ENCODE measurements at places on chromosomes 7 and 10.

DNA sequence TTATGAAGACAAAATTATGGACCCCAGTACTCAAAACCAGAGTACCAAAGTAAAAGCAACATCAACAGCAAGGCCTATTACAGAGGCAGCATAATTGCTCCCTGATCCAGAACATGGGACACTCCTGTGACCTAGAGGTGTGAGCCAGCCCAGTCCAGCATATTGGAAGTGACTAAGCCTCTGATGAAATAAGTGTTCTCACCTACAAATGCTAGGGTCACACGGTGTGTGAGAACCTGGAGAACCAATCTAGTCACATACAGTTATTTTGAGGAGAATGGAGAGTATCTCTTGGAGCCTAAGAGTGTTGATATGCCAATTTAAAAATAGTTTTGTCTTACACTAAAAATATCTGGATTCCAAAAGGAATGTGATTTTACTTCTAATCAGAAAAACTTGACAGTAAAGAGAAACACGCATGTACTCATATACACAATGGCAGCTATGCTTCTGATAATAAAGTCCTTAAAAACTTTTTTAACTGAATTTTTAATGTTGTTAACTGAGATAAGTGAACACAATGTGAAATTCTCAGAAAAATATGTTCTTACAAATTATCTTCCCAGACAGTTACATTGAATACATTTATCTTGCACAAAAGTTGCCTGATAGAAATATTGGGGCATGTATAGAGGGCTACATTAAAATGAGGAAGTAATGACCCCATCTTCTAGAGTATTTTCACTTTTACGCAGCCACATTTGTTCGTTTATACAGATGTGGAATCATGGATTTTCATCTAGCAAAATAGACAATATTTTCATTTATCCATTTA is 56.8 kb upstream of the CD36 start:
- DNase-seq, result peak; percentile 25

DNA sequence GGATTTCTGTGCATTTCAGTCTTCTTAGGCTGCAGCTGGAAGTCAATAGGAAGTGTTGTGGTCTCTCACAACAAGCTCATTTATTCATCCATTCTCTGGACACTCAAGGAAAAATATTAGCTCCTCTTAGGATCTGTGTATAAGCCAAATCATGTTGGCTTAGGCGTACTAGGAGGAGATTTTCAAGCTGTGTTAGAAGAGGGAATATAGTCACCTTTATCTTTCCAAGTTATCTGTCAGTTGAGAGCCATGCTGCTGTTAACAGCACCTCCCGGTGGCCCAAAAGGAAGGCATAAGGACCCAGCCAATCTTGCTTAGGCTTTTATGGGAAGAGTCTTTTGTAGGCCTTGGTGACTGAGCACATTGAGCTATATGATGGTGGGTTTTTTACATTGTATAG is 220.0 kb downstream of the LRMDA start:
- DNase-seq, result no peak

DNA sequence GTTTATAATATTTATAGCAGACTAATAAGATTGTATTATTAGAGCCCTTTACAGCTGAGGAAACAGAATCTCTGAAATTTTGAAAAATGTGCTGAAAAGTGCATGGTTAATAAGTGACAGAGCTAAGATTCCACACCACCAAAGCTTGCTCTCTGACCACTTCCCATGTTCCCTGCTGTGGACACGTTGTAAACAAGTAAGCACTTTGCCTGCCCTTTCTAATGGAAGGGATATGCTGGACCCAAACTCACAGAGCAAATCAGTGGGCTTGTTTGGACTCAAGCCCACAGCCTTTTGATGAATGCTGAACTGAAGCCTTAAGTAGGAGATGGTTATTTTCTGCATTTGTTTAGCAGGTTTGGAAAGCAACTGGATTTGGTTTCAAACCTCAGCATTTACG is 214.0 kb upstream of the TMEM72 start:
- DNase-seq, result no peak

- no peak for DNase-seq
Measured at GRCh38 chr10:29541422-29542210, 93.2 kb downstream of the SVIL start.

DNA sequence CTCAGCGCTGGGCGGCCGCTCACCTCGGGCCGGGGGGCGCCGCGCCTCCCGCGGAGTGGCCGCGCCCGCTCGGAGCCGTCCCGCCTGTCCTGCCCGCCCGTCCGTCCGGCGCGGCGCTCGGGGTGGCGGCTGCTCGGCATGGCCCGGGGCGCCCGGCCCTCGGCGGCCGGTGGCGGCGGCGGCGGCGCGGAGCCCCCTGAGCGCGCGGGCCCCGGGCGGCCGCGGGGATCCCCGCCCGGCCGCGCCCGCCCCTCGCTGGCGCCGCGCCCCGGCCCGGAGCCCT is 338 bp downstream of the SDK1 start:
- DNase-seq, result no peak

GRCh38 chr10:117670116-117670904 is 127.8 kb downstream of the EMX2 start:
- no peak for DNase-seq

DNA sequence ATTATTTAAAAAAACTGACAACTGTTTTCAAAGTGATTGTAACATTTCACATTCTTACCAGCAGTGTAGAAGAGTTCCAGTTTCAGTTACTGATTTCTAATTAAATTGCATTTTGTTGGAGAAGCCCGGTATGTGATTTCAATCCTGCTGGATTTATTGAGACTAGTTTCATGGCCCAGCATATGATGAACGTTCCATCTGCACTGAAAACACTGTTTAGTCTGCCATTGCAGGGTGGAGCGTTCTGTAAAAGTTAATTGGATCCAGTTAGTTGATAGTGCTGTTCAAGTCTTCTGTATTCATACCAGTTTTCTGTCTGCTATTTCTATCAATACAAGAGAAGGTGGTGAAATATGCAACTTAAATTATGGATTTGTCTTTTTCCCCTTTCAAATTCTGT is 37.3 kb upstream of the CCNY start:
- no peak for DNase-seq

DNA sequence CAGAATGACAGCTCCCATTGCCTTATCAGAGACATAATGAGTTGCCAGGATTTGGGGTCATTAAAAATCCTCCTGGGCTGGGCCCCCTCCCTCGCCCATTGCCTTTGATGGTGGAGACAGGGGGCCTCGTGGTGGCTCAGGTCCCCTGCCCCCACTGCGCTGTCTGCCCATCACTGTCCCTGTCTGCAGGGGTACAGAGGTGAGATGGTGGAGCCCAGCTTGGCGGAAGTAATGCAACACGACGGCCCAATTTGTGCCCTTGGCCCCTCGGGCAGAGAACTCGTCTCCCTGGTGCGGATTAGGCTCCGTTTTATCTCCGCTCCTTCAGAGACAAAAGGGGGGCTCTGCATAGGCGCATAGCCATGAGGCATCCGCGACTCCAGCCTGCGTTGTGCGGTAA is 152.4 kb upstream of the UNC5B start:
- DNase-seq, result no peak

GRCh38 chr7:159034394-159034793 is 110.3 kb downstream of the VIPR2 start:
- DNase-seq, result no peak

GRCh38 chr7:138001529-138002095 is at the start of gene CREB3L2:
Gene CREB3L2, minus strand, starts transcription at chr7:138002086. Its CDS starts 381 bp downstream, at chr7:138001705.
- no peak for DNase-seq

- no peak for DNase-seq
Measured at GRCh38 chr10:24384954-24385353, 176.0 kb downstream of the KIAA1217 start.

DNA sequence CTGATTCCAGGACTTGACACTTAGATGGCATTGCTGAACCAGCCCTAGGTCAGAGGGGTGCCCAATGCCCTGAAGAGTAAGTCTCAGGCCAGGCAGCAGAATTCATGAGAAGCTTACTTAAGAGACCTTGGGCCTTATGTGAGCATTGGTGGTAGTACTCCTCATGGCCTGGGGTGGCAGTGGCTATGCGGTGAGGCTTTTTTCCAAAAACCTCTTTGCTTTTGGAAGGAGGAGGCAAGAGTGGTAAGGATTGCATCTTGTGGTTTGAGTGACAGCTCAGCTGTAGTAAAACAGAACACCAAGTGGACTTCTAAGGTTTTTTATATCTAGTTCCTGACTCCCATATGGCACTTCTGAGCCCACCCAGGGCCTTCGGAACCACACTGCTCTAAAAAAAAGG is 459.0 kb upstream of the STEAP1 start:
- DNase-seq, result no peak

DNA sequence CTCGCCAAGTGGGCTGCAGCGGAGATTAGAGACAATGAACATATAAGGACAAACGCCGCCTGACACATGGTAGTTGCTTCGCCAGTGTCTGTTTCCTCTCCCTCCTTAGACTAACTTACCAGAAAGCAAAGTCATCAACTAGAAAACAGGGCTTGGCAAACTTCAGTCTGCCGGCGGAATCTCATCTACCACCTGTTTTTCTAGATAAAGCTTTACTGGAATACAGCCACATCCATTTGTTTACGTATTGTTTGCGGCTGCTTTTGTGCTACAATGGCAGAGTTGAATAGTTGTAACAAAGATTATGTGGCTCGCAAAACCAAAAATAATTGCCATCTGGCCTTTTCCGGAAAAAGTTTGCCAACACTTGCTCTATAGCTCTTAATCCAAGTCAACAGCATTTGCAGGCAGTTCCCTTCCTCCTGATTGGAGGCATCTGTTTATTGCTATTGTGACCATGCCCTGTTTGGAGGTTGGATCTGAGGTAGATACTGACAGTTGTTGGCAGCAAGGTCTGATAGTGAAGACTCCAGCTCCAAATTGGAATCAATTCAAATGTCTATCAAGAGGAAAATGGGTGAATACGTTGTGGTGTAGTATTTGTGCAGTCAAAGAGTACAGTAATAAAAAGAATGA is 260.6 kb downstream of the POU6F2 start:
- no peak for DNase-seq

GRCh38 chr10:81873231-81873931 is 1.6 kb upstream of the NRG3 start:
- no peak for DNase-seq

DNA sequence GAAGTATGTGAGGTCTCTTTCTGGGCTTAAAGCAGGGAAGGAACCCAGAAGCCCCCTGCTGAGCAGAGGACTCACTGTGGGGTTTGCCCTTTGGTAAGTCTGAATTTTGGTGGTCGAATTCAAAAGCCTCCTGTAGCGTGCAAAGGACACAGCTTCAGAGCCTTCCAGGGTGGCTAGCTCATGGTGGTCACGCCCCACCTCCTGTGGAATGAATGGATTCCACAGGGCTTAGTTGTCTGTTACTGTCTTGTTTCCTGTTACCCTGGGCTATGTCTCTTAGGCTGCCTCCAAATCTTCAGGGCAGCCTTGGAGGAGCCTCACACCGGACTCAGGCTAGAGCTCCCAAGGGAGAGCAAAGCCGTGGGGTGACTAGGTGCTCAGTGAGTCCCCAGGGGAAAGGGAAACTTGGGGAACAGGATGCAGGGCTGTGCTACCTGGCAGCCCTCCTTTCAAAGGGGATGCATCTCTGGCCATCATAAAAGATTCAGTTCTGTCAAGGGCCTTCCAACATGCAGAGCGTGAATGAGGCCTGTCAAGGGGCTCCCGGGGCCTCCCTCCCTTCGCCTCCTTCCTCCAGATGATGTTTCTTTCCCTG is 211.7 kb downstream of the CCSER2 start:
- peak; percentile 45 for DNase-seq

- DNase-seq, result no peak
Measured at GRCh38 chr10:129498680-129499079, 31.6 kb downstream of the MGMT start.

DNA sequence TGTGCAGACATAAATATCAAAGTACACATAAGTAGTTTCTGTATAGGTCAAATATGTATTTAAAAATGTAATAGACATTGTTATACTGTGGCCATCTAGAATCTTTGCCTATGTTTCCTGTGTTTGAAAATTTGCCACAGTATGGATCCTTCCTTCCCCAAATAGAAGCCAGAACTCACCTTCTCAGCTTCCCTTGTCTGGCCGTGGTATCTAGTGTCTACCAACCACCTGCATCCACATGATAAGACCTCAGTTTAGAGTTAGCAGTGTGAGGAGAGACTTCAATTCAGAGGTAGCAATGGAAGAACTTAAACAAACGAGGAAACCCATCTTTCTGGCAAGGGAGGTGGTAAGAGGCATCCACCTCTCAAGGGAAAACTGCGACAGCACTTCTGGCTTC is 4.9 kb downstream of the TRDMT1 start:
- DNase-seq, result no peak

DNA sequence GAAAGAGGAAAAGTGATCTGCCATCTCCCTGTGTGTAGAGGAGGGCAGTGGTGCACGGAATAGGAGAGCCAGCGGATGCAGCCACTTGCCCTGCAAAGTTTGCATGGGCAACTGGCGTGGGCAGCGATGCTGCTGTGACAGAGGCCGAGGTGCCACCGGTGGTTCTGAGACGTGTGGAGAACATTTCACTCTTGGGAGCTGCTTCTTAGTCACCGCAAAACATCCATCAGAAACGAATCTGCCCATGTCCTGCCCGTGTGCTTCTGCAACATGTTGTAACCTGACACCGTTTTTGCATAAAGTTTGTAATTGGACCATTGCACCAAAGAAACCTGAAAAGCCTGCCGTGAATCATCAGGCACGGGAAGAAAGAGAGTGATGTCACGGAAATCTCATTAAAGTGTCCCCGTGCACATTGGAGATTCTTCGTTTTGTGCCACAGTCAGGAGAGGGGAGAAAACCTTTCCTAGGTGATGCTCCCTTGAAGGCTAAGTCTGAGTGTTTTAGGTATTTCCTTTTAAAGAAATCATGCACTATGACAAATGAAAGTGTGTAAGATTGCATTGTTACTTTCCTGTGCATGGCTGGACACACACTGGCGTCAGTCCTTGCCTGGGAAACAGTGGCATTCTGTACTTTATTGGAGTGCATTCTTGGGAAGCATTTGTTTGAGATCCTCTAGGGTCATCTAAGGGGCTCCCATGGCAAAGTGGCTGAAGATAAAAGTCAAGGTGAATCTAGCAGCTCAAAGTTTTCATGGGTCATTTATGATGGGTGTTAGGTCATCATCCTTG is 302.6 kb downstream of the KLF6 start:
- DNase-seq, result peak; percentile 96

DNA sequence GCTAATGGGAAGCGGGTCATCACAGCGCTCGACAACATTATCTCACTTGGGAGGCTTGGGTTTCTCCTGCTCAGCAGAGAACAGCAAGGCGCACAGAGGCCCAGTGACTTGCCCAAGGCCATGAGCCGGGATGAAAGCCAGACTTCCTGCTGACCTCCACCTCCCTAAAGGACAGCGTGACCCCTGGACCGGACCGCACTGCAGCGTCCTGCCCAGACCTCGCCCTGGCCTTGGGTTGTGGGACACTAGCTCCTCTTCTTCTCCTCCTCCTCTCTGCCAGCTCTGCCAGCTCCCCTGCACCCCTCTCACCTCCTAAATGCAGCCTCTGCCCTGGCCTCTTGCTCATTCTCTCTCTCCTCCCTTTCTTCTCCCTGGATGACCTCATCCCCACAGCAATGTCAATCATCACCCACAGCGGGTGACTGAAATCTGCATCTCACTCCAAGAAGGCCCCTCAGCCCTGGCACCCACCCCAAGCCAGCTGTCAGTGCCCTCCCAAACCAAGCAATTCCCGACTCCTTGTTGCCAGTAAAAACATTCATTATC is 19.4 kb downstream of the SPOCK2 start:
- no peak for DNase-seq

All from kidney epithelial cell (primary cell).